ENCODE measurements at places on chromosomes 5 and 9.
A peak's percentile ranks its signal among the peaks of the same experiment; 100 is the strongest.

GRCh38 chr9:17829812-17830385, 251.0 kb downstream of the SH3GL2 start:
- DNase-seq = no peak

DNA sequence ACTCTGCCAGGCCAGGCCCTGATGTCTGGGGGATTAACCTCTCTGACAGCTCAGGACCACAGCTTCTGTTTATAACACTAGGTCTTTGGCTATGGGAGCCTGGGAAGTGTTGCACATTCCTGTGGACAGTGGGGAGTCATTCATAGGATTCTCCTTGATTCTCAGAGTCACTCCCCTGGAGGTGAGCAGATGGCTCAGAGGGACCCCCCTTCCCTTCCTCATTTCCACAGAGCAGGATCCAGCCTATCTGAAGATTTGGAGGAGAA, 60.2 kb downstream of the NRG2 start:
- no peak for DNase-seq

- DNase-seq = no peak
These were observed 59.5 kb upstream of the MEGF10 start for GRCh38 chr5:127231118-127231517.

- peak; percentile 23 for DNase-seq
These were observed 27.8 kb downstream of the DPYSL3 start for GRCh38 chr5:147481874-147482705.

DNA sequence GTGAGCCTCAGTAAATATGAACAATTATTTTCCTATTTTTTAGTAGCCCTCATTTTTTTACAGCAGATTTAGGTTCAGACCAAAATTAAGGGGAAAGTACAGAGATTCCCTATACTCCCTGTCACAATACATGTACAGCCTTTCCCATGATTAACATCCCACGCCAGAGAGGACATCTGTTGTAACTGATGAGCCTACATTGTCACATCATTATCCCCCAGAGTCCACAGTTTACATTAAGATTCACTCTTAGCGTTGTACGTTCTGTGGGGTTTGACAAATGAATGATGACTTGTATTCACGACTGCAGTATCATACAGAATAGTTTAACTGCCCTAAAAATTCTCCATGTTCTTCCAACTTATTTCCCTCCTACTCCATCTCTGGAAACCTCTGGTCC, 262.3 kb upstream of the MSX2 start:
- no peak for DNase-seq

- no peak for DNase-seq
These were observed 52.5 kb downstream of the ECPAS start for GRCh38 chr9:111431684-111432083.

DNA sequence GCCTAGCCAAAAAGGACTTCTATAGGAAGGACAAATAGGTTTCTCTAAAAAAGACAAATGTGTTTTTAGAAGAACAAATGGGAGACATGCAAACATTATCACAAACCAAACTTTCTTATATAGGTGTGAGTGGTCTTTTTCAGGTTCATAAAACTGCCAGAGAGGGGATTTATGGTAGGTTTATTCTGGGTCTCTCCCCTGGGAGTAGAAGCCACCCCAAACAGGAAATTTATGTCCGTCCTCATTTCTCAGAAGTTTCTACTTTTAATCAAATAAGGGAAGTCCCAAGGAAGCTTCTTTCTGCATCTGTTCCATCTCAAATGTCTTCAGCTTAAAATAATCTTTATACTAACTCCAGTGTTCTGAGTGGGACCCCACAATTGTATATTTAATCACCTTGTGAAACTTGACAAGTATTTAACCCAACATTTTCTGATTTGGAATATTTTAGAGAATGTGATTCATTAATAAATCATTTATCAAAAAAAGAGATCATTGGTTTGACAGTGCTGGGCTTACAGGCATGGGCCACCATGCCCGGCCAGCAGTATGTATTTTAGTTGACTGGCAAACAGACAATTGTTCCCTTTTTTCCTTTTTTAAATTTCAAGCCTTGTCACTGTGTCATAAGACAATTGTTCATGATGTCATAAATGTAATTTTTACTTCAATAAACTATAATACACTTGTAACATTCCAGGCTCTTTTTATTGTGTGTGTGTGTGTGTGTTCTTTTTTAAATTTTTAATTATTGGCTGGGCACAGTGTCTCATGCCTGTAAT, 44.6 kb upstream of the GLDC start:
- DNase-seq = peak; percentile 37

GRCh38 chr9:36144309-36145232, 8.0 kb downstream of the GLIPR2 start:
- peak; percentile 49 for DNase-seq

- DNase-seq = no peak
These were observed 3.3 kb upstream of the MSMP start for GRCh38 chr9:35757226-35757891.

DNA sequence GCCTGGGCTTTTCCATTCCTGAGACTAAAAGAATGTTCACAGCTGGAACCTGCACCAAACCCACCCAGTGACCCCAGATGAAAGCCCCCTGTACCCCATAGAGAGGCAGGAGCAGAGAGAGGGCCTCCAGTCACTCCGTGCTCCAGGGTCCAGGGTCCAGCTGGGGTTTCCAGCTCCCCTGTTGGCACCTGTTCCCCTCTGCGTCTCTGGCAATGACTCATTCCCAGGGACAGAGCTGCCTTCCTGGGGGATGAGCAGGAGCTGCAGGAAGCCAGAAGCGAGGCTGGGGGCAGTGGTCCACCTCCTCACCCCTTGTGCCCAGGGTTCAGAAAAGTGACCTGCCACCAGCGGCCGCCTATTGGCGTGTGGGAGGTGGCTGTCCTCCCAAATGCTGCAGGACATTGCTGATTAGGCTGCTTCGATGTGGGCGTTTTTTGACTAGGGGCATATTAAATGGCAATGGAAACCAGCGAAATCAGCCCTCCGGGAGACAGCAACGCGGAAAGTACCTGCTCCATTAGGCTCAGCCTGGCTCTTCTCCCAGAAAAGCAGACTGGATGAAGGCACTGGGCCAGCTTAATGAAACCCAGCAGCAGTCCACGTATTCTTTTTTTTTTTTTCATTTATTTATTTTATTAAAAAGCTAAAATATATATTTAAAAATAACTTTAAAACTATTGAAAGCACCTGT, 97.4 kb downstream of the DAP start:
- no peak for DNase-seq

- DNase-seq = no peak
These were observed 180.9 kb downstream of the ZNF462 start for GRCh38 chr9:107043886-107044285.
